ENCODE measurements at places on chromosomes 3 and 15.

DNA sequence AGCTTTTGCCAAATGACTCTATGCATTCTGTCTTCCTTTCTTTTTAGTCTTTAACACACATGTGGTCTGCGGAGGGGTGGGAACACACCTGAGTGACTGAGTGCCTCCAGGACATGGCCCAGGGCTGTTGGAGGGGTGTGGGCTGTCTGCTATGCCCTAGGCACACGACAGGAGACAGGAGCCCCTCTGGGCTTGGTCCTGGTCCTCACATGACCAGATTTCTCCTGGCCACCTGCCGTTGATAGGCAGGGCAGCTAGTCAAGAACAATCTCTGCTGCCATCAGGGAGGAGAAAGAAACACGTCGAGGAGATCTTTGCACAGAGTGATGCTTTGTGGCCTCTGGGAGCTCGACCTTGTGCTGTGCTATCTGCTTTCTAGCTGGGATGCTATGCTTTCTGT, 176.6 kb downstream of the KLF13 start:
- no peak for DNase-seq

- peak; percentile 15 for DNase-seq
Measured at GRCh38 chr15:85615930-85616329, 178.8 kb downstream of the KLHL25 start.

- no peak for DNase-seq
Measured at GRCh38 chr3:194286375-194287146, 64.6 kb downstream of the CPN2 start.

DNA sequence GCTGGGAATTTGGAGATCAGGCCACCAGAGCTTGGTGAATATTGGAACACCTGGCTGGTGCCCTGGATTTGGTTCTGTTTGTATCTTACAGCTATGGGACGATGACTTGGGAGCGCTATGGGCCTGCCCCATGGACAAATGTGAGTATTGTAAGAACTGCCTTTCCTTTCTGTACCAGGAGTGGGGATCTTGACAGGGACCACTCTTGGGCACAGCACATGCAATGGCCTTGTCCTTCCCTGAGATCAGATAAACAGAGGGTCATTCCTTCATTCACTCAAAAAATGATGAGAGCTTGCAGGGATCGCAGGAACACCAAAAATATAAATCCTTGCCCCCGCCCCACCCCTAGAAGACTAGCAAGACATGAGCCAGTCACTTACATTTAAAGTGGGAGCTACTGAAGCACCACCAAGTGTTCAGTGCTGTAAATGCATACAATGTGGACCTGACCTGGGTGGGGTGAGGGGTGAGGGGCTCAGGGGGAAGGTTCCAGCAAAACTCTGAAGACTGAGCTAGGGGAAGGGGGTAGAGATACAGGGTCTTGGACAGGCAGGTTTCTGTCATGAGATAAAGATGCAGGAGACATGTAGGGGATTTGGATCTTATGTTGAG, 2.7 kb upstream of the CRELD1 start:
- DNase-seq, result no peak

- no peak for DNase-seq
Measured at GRCh38 chr15:79474252-79474651, 42.1 kb downstream of the MINAR1 start.

DNA sequence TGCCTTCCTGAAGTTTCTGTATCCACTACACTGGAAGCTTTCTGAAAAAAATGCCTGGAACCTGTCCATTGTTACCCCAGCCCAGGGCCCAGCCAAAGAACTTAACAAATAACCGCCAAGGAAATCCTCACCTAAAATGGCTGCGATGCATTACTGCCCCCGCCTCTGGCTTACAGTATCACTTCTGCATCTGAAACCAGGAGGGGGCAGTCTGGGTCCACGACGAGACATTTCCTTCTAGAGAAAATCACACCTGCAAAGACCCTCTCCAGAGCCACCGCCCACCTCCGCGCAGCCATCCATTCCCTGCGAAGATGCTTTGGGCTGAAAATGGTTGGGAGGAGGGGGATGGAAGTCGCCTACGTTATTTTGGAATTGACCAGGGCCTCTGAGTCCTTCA, 22.4 kb upstream of the CELF6 start:
- peak; percentile 18 for DNase-seq

DNA sequence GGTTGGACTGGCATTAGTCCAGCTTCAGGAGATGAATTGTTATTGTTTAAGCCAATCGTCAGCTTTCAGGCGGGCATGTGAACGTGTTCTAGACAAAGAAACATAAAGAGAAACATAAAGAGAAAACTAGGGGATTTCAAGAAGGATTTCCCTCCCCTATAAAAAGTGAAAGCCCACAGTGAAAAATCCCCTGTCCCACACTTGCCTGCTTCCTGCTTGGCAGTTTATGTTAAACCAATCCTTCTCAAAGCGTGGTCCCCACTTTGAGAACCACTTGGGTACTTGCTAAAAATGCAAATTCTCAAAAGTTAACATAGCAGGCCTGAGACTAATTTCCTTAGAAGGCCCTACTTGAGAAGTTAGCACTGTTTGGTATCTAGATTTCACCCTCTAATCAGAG, 293.0 kb upstream of the SOX14 start:
- no peak for DNase-seq

GRCh38 chr3:14602006-14602803, 49.4 kb upstream of the CCDC174 start:
- no peak for DNase-seq

DNA sequence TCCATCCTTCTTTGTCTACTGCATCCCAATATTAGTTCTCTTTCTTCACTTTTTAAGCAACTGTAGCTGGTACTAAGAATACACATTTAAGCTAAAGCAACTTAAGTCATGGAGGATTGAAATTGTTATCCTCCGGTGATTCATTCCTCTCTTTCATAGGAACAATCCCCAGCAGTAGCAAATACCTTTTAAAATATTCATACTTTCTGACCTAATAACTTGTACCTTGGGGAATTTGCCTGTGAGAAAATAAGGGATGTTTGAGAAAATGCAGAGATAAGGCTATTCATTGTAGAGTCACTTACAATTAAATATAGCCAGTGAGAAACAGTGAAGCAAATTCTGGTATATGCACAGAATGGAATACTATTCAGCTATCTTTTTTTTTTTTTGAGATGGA, 66.0 kb downstream of the VPS13C start:
- DNase-seq, result no peak
